ENCODE measurements at places on chromosomes 4 and X.

DNA sequence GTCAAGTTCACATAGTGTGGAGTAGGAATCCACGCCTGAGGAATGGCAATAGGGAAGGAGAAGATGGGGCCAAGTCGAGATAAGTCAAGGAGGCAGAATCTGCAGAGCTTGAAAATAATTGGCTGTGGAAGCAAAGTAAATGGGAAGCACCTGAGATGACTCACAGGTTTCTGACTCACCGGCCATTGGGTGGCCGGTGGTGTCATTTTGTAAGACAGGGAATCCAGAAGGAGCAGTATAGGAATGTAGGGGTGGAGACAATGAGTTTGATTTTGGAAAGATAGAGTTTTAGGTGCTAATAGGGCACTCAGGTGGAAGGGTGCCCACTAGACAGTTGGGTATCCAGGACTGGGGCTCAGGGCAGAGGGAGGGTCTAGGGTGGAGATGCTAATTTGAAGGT lies 201.0 kb upstream of the MAMLD1 start:
- DNase-seq, result no peak

- DNase-seq, result no peak
Measured at GRCh38 chr4:155724731-155725130, 34.1 kb upstream of the GUCY1B1 start.

- no peak for DNase-seq
Measured at GRCh38 chr4:110042545-110043517, 130.1 kb downstream of the EGF start.

GRCh38 chrX:41779030-41779564 lies 55.1 kb downstream of the GPR82 start:
- DNase-seq, result no peak

DNA sequence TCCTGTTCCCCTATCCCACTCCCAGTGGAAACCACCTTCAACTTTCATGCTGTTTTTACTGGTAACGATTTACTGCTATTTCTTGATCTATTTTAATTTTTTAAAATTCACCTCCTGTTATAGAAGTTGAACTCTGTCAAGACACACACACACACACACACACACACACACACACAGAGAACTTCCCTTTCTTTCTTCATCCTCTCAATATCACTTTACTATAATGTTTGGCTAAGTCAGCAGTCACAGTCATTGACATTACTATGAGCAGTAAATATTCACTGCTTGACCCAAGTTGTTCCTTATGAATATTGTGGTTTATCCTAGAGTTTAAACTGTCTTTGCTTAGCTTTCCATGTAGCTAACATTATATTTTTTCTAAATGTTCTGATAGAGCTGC lies 24.0 kb upstream of the SGMS2 start:
- no peak for DNase-seq

DNA sequence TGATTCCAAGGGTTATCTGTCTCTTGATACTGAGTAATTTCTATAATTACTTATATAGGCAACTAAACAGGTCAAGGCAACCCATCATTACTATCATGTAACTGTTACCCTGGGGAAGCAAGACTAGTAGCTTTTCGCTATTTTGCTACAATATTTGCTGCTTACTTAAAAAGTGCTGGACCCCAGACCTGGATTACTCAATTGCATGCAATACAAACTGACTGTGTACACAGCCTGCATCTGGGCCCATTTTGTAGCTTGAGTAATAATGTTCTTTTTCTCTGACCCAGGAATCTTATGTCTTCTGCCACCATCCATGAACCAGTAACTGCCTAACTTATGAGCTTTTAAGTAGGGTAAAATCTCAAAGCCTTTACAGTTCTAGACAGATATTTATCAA lies 53.4 kb downstream of the CNOT6L start:
- DNase-seq, result no peak

DNA sequence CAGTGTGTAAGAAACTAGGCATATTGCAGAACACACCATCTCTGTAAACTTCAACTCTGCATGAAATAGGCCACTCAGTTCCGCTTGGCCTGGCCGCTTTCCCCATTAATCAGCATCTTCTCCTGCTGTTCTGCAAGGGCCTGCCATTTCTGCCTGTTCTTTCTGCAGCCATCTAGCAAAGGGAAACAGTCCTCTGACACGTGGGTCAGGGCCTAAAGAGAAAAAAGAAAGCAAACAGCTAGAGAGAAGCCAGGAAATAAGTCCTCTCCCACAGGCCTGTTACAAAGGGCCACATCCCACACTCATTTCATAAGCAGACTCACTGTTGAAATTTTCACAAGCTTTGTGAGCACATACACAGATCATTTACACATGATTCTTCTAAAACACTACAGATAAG lies 130.1 kb downstream of the PDE5A start:
- DNase-seq, result no peak

- no peak for DNase-seq
Measured at GRCh38 chrX:41785685-41786084, 61.7 kb downstream of the GPR82 start.

DNA sequence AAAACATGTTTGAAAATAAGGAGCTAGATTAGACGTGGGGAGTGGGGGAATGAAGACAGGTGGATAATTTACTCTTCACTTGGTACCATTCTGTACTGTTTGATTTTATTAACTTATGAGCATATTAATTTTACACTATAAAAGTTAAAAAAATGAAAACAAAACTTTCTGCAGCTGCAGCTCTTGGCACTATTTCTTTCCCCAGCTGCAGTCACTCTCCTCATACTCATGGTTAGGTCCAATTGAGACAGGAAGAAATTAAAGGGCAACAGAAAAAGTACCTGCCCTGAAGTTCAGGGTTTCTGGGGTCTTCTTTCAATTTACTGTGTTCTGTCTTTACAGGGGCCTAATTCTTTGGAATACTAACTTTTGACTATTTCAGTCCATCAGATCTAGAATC lies 15.4 kb downstream of the MAD2L1 start:
- no peak for DNase-seq

GRCh38 chrX:81301877-81302276 lies 100.0 kb downstream of the SH3BGRL start:
- DNase-seq, result no peak

- DNase-seq, result peak; percentile 68
Measured at GRCh38 chr4:156169011-156169410, 215.3 kb upstream of the CTSO start.

GRCh38 chr4:122963216-122963615 lies 40.8 kb upstream of the NUDT6 start:
- no peak for DNase-seq

- no peak for DNase-seq
Measured at GRCh38 chrX:24027985-24028384, 999 bp upstream of the KLHL15 start.

GRCh38 chrX:110180176-110180927 lies 137.5 kb downstream of the AMMECR1 start:
- no peak for DNase-seq

DNA sequence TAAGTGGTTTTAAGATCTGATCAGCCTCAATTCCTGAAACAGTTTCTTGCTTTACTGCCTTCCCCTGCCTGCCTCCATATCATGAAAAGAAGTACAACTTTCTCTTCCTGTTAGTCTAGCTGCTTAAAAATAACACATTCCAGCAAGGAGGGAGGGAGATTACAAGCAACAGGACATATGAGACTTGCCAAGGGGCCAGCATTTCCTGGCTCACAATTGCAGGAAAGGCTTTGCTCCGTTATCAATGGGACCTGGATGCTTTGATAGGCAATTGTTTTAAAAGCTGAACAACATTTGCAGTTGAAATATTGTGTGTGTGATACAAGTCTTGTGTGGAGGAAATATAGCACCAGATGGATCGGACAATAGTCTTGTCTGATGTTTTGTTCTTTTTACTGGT lies 425.0 kb downstream of the FAT4 start:
- no peak for DNase-seq

GRCh38 chr4:1567519-1567807 lies 116.7 kb downstream of the FAM53A start:
- no peak for DNase-seq

GRCh38 chr4:99841129-99841528 lies 24.5 kb downstream of the DAPP1 start:
- DNase-seq, result no peak

DNA sequence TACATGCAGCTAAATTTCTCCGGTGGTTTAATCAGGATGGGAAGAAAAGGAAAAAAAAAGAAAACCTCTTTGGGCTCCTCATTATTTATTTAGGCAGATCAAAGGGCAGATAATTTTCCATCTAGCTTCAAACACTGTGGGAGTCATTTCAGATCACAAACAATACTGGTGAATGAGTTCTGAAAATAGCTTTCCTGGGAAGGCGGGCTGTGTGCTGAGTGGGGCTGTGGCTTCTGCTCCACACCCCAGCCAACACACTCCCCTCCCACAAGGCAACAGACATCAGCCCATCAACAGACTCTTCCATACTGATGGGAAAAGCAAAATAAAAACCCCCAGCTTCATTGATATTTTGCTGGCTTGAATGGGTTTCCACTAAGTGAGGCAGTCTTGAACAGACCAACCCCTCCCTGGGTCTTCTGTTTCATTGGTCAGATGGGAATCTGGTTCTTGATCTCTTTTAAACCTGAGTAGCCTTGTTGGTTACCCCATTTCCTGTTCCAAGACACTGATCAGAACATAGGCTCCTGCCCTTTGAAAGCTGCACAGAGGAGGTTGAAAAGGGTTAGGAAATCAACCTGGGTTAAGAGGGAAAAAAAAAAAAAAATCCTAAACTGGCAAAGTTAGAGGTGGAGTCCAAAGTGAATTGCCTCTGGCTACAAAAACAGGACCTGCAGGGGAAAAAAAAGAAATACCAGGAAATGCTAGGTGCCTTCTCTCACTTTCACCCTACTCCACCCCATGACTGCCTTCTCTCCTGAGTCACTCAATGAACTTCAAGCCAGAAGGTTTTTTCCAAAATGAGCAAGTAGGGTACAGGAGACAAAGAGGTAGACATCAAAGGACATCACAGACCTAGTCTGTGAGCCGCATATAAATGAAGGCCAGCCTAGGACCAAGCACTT lies 20.0 kb downstream of the AMOT start:
- DNase-seq, result no peak

DNA sequence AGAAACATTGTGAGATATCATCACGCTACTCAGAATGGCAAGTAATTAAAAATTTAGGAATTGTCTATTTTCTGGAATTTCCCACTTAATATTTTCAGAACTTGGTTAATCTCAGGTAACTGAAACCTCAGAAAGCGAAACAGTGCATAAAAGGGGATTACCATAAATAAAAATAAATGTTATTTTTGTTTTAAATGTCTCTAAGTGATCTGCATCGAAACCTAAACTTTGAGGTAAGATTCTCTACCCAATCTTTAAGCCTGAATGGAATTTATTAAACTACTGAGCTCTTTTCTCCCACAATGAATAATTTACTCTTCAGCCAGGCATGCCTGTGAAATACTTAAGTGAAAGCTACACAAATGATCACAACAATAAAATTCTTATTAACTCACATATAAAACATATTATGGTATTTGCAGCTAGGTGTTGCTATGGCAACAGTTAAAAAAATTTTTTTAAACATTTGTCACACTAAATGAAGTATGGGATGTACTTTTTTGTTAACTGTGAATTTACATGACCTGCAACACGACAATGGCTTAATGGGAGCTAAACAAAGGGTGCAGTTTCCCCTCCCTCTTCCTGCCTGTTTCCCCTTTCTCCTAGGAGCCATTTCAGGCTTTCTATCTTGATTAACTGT lies 220.2 kb upstream of the PRPS2 start:
- no peak for DNase-seq

- DNase-seq, result no peak
Measured at GRCh38 chrX:2928583-2929434, at the start of gene ARSD. ARSD (minus strand) TSS chrX:2929339; CDS start chrX:2929275, 64 bp downstream.

GRCh38 chrX:42976746-42977366 lies 198.9 kb upstream of the PPP1R2C start:
- DNase-seq, result no peak

DNA sequence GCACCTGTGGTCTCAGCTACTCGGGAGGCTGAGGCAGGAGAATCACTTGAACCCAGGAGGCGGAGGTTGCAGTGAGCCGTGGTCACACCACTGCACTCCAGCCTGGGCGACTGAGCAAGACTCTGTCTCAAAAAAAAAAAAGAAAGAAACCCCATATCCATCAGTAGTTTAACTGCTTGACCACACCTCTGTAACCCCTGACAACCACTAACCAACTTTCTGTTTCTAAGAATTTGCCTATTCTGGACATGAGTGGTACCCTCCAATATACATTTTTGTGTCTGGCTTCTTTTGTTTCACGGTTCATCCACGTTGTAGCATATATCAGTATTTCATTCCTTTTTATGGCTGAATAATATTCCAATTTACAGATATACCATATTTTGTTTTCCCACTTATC lies 9.1 kb downstream of the PPAT start:
- DNase-seq, result no peak

DNA sequence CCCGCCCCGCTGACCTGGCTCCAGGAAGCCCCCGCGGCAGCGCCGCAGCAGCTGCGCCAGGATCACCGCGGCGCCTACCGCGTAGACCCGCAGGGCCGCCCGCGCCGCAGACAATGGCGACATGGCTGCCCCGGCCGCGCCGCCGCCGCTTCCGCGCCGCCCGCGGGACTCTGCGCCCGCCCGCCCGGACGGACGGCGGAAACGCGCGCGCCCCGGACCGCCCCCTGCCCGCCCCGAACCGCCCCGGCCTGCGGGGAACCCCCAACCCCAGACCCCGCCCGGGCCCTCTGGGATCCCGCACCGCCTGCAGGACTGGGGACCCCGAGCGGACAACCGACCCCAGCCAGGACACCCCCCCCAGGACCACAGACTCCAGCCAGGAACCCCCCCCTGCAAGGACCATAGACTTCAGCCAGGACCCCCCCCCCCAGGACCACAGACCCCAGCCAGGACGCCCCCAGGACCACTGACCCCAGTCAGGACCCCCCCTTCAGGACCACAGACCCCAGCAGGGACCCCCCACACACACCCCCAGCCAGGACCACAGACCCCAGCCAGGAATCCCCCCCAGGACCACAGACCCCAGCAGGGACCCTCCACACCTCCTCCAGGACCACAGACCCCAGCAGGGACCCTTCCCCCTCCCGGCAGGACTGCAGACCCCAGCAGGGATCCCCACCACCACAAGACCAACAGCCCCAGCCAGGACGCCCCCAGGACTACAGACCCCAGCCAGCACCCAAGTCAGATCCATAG lies at the start of the genes DHRSX and ZBED1:
Gene DHRSX, minus strand, starts transcription at position 174 of the 756 bp plus-strand sequence. Its CDS starts 51 bp downstream, at position 123.
Gene ZBED1, minus strand, starts transcription at position 174 of the 756 bp plus-strand sequence. CDS start 10,257 bp downstream, outside the sequence.
- DNase-seq, result no peak

DNA sequence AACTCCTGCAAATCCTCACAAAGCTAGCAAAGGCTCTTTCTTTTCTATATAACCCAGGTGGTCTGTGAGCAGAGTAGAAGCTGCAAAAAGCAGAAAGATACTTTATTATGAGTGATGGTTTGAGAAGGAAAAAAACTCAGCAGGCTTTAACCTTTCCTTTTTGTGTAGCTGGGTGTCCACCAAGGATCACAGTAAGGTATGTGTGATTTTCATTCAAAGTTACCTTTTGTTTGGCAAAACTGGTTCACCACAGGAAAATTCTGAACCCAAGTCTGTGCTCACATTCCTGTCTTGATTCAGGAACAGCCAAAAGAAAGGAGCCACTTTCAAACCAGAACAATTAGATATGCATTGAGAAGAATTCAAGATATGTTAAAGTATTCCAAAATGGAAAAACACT lies 35.7 kb downstream of the FRAS1 start:
- DNase-seq, result no peak

DNA sequence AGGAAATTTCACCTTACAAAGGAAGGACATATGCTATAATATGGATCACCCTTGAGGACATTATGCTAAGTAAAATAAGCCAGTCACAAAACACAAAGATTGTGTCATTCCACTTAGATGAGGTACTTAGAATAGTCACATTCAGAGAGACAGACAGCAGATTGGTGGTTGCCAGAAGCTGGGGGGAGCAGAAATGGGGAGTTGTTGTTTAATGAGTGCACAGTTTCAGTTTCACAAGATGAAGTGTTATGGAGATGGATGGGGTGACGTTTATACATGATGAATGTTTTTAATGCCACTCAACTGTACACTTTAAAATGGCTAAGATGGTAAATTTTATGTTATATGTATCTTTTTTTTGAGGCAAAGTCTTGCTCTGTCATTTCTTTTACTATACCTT lies 14.8 kb upstream of the SPON2 start:
- no peak for DNase-seq

Measured in NCI-H1694 (cell line).